SK-N-SH treated with all-trans-retinoic acid at 6 μM for 48 hours (cell line): ENCODE measurements at places on chromosomes 16 and 17.

GRCh38 chr17:63698886-63699637, 863 bp downstream of the LIMD2 start:
- ATAC-seq = peak; percentile 32

GRCh38 chr16:80971819-80972218, 34.9 kb downstream of the CMC2 start:
- no peak for ATAC-seq

- ATAC-seq = no peak
Observed at GRCh38 chr16:79677799-79678530, 77.4 kb upstream of the MAF start.

DNA sequence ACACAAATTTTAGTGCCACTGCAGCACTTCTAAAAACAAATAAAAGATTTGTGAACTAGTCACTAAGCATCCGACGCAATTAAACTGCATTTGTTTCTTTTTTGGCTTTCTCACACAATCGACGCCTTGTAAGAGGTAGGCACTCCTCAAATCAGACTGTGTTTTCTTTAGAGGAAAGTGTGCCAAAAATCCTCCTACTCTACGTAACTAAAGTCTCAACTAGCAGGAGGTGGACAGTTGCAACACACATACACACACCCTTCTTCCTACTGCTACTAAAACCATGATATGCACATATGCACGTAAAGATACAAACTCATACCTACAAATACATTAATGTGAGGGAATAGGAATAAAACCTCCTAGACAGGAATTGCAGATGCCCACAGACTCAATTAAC, 844.7 kb upstream of the SOX9 start:
- no peak for ATAC-seq

DNA sequence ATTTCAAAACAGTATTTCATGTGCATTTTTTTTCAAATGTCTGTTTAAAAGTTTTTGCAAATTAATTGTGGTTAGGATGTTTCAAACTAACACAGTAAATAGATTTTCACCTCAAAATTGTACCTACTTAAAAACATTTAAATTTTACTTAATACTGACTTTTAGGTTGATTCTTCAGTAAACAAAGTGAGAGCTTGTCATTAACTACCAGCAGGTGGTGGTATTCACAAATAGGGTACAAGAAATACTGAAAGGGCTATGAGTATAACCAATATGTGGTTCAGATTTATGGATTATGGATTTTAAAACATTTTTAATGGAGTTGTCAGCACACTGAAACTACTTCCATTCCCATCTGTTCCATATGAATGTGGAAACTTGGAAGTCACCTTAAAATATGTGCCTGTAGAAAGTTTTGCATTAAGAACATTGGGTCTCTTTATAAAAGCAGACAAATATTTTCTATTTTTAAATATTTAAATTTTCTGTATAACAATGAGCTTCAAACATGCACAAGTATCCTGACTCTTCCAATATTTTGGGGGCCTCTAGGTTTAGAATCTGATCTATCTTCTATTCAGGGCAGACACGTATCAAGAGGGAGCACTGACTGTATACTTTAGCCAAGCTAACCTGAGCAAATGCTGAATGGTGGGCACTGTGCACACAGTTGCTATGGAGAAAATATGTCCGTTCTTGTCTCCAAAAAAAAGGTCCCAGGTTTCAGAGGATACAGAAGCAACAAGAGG, 155.6 kb downstream of the SNX11 start:
- peak; percentile 51; the same call in 1 of the 3 replicates for ATAC-seq

GRCh38 chr17:45313421-45313771, 3.4 kb downstream of the MAP3K14 start:
- no peak for ATAC-seq

- peak; percentile 92 for ATAC-seq
Observed at GRCh38 chr17:41801374-41802271, 10.1 kb downstream of the P3H4 start.

GRCh38 chr16:83609178-83609577, 198.6 kb upstream of the HSBP1 start:
- no peak for ATAC-seq

DNA sequence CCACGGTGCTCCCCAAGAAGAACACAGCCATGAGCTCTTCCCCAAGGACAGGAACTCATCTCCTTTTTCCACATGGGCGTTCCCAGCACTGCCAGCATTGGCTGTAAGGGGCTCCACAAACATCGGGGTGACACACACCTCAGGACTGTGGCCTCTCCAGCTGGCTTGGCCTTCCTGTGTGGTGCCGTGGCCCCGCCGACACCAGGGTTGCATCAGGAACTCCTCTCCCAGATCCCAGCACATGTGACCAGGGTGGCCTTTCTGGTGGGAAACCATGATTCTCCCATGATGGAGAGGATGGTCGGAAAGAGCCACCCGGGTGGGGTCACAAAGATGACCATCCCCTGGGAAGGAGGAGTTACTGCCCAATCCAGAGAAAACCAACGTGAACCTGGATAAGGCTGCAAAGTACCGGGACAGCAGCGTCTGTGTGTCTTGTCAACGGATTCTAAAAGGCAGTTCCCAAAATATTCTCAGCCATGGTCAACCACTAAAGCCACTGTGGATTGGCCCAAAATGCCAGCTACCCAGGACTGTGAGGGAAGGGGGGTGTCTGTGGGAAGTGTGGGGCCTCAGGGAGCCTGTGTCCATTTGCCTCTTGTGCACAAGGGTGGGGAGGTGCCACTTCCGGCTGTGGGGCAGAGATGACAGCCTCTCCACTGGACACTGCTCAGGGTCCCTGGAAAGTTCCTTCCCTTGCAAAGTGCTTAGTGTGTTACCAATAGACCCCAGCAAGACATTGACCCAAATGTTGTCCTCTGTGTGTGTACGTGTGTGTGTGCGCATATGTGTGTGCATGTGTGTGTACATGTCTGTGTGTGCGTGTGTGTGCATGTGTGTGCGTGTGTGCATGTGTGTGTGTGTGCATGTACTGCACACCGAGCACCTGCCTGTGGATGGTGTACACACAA, 78.0 kb upstream of the CBX4 start:
- ATAC-seq = no peak

- ATAC-seq = no peak
Observed at GRCh38 chr17:48637323-48638260, 11.4 kb upstream of the HOXB9 start.

- no peak for ATAC-seq
Observed at GRCh38 chr16:73735954-73736353, 560.7 kb upstream of the PSMD7 start.

GRCh38 chr16:59719121-59719520, 985.0 kb upstream of the GOT2 start:
- no peak for ATAC-seq

GRCh38 chr17:43784628-43785101, 4.4 kb downstream of the CFAP97D1 start:
- ATAC-seq = peak; percentile 67

DNA sequence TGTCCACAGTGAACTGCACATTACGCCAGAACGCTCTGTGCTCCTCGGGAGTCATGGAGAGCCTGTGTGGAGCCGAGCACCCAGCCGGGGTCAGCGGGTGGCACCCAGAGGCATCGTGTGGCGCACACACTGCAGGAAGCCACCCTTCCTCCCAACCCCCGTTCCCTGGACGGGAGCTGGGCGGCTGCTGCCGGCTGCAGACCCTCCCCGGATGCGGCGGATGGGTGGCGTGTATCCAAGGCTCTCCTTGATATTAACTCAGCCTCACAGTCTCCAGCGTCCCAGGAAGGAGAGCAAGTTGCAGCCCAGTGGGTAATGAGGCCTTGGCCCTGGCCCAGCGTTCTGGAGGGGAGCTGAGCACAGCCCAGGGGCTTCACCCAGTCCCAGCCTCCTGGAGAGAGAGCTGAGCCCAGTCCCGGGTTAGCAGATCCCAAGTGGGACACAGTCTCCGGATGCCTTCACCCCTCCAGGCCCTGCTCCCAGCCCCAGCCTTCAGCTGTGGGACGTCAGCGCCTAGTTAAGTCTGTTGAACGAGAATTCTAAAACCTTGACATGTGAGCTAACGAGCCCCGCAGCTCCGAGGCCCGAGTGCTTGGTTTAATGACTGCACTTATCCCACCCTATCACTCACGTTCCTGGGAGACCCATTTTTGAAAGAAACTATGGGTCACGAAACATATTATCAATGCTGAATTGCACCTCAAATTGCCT, 86.6 kb downstream of the TBC1D16 start:
- no peak for ATAC-seq

DNA sequence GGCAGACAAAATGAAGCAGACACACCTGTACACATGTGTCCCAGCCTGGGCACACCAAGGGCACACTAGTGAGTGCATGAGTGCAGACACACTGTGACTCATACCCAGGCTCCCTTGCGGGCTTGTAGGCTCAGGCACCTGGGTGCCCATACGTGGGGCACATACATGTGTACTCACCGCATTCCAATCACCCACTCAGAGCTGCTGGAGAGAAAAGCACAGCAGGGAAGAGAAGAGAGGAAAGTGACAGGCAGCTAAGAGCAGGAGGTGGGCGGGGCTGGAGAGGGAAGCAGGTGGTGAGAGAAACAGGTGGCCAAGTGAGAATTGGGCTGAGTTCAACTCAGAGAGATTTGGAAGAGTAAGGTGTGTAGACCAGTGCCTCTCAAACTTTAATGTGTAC, 54.0 kb downstream of the TMEM132E start:
- no peak for ATAC-seq

DNA sequence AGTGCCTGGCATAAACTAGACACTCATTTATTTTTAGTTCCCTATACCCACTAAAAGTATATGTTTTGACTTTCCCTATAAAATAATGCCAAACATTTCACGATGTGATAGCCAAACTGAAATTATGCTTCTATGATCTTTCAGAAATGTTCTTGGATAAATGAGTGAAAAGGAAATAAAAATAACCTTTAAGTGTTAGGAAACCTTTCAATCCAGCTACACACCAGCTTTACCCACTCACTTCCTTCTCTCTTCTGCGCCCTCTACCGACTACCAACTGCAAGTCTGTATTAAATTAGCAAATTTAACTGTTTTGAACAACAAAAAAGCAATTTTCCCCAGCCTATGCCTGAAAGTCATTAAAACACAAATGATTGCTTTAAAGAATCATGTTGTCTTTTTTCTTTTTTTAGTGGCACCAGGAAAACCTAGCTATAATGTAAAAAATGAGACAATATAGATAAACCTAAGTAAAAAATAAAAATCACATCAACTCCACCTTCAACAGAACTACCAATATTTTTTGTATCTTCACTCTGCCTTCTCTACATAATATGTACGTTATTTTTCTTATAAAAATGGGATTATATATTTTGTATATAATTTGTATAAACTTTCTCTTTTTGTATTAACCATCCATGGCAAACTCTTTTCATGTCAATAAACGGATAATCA, 13.2 kb upstream of the TMEM100 start:
- peak; percentile 64 for ATAC-seq
